ENCODE measurements at places on chromosomes 12 and 14.
A peak's percentile ranks its signal among the peaks of the same experiment; 100 is the strongest.

GRCh38 chr12:31342286-31342685 lies 16.3 kb upstream of the SINHCAF start:
- no peak for DNase-seq

DNA sequence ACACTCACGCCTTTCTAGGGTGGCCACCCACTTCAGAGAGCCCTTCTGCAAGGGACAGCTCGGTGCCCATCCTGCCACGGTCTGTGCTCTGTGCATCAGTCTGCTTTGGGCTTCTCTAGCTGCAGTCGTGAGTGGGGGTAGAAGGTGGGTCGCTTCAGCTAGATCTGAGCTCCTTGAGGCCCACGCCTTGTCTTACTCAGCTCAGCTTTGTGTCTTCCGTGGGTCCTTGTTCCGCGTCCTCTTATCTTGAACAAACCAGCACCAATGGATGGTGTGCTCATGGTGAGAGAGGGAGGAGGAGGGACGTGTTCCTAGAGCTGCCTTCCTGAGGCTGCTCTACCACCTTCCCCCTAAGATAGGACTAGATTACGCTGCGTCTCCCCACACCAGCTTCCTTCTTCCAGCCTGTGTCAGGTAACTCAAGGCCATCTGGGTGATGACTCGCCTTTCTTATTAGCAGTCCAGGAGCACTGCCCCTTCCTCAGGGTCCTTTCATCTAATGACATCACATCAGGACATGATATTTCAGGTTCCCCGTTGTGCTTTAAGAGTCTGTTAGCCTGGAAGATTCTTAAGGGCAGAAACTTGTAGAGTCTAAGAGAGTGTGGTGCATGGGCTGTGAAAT lies 118.8 kb downstream of the TSPAN9 start:
- DNase-seq: no peak

- DNase-seq: no peak
Measured at GRCh38 chr12:67274186-67274585, 5.0 kb downstream of the CAND1 start.

GRCh38 chr12:33614630-33615029 lies 175.0 kb upstream of the SYT10 start:
- no peak for DNase-seq

GRCh38 chr12:75271576-75271975 lies 58.5 kb downstream of the CAPS2 start:
- DNase-seq: no peak

DNA sequence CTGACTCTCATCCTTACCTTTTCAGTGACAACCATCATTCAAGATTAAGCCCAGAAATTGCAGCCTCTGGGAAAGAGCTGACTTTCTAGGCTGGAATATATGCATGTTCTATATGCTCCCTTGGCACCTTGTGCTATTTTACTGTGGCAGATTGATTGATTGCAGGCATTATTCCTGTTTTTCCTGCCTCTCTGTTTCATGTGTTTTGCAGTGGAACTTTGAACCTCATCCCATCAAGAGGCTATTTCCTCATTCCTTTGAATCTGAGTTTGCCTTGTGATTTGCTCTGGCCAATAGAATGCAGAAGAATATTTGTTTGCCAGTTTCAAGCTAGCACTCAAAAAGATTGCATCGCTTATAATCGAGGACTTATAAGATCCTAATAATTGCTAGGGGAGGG lies 174.8 kb upstream of the DCN start:
- DNase-seq: no peak

- DNase-seq: no peak
Measured at GRCh38 chr12:62977418-62977817, 42.5 kb upstream of the PPM1H start.

DNA sequence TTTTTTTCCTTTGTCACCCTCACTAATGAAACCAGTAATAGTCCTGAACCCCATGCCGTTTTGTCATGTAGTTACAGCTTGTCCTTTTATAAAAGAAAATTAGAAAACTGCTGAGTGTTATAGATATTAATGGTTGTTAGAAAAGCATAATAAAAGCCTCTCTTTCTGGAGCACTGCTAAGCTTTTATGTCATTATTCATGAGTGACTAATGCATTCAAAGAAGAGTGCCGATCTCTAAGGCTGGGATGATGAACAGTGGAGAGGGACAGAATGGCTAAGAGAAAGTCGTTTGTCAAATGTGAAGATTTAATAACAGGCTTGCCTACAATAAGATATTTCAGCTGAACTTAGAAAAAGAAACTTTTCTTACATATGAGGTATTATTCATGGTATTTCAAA lies 121.6 kb downstream of the MGAT4C start:
- no peak for DNase-seq

GRCh38 chr12:92675092-92675865 lies 27.5 kb upstream of the PLEKHG7 start:
- no peak for DNase-seq

- no peak for DNase-seq
Measured at GRCh38 chr12:131176926-131177325, 223.2 kb downstream of the ADGRD1 start.

DNA sequence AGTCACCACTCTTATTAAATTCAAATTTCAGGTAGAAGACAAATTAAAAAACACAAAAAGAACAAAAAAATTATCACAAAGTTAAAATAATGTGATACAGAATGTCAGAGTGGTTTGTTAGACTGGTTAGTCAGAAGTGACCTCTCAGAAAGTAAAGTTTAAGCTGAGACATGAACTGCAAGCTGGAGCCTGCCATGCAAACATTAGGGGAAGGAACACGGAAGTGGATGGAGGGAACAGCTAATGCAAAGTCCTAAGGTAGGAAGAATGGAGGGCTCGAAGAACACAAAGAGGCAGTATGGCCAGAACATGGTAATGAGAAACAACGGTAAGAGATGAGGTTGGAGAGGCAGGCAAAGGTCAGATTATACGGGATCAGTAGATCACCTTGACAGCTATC lies 41.7 kb downstream of the WDHD1 start:
- no peak for DNase-seq

DNA sequence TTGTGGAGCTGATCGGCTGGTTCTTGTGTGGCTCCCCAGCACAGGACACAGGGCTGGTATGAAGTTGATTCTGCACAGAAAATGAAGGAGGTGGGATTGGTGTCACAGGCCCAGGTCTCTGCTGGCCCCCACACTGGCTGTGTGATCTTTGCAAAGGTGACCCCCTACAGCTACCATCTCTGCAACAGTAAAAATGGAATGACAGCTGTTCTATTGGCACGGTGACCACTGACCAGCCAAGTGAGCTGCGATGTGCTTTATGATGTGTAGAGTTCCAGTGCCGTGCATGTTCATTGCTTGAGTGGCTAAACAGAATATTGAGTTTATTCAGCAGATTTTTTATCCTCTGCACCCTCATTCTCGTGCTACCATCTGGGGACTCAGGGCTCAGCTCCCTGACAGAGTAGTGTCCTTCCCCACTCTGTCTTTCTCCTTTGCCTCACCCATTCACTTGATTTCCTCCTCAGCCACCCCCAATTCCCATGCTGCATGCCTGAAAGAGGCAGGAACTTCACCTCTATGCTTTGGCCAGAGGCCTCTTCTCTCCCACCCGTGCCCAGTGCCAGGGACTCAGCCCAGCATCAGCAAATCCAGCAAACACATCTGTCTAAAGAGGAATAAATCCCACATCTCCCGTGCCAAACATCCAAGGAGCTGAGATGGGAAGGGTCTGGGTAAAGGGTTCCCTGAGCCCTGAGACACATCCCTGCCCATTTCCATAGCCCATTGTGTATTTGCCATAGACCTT lies 21.2 kb downstream of the C14orf132 start:
- no peak for DNase-seq

DNA sequence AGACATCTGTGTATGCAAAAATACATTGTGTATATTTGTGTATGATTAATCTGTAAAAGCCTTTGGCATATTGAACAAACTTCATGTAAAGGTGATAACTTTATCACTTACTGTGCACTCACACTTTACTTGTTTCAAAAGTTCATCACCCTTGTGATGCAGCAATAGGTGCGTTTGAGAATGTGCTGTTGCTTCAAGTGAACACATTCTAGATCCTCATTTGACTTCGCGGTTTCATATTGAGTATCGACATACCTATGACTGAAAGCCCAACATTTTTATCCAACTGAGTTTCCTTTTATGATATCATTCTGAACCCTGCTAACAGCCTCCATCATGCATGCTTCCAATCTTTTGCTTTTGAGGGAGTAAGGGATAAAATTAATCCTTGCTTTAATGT lies 1086.9 kb downstream of the TMEM121 start:
- no peak for DNase-seq

GRCh38 chr14:85572845-85573244 lies 42.9 kb downstream of the FLRT2 start:
- DNase-seq: no peak

DNA sequence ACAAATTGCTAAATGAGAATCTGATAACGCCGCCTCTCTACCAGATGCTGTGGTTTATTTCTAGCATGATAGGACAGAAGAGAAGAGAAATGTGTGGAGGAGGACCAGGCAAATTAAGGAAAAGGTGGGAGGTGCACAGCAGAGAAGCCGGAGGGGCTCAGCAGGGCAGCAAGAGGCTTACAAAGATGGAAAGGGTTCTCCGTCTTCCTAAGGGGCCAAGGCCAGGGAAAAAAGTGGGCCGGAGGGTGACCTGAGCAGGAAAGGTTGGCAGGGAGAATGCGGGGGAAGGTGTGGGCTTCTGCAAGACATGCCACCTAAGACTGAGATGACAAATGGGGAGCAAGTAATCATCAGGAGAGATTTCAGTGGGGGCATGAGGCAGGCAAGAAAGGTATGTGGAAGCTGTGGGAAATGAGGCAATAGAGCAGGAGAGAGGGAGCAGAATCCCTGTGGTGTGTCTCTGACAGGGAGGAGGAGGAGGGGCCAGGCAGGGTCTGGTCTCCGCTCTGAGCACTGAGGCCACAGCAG lies 18.7 kb downstream of the MANSC1 start:
- no peak for DNase-seq

DNA sequence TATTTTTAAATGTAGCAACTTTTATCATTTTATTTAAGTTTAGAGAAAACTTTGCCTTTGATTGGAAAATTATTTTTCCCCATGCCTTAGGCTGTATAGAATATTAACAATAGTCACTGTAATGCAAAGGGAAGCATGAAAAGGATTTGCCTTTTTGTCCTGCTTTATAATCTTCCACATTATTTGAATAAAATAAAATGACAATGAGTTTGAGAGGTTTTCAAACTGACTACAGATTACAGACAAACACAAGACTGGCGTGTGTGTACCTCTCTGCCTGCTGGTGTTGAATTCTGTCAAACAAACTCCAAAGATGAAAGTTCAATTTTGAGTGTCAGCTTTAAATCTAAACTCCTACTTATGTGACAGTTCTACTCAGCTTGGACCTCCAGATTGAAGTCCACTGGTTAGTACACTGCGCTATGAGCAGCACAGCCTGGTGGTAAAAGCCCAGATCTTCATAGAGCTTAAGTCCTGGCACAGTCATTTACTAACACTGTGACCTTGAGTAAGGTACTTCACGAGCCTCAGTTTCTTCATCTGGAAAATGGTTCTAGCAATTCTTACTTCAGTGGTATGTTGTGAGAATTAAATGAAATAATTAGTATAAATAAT lies 98.3 kb upstream of the CPNE8 start:
- no peak for DNase-seq

DNA sequence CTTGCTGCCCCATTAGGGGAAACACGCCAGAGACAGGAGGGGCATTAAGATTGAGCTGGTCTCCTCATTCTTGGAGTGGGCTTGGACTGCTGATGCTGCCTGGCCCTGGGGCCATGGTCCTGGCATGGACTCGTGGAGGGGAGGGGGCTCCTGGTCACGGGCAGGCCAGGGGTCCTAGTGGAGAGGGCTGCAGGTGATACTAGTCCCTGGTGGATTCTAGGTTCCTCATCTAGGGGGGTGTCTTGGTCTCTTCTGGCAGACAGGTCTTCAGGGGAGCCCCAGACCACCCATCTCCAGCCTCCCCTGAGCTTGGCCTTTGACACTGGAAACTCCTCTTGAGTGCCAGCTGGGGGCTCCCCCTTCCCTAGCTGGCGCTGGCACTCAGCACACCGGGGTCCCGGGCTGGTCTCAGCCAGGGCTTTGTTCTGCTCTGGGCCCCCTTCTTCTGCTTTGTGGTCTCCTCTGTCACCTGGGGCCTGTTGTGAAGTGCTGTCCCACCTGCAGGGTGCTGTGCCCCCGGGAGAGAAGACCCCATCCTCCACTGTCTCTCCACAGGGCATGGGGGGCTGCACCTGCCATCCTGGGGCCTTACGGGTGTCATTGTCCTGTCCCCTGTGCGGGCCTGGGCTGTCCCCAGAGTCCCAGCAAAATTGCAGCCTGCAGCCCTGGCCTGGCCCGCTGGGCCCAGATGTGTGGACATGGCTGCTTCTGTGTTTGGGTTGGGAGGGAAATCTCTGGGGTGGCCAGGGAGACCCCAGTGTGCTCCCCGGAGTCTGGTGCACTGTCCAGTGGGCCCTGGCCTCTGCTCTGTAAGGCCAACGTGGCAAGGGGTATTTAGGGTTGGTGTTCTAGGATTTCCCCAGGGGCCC lies 2.3 kb downstream of the KIF26A start:
- DNase-seq: no peak

- DNase-seq: no peak
Measured at GRCh38 chr12:47604221-47604873, 101.5 kb downstream of the RPAP3 start.

GRCh38 chr14:53109105-53110041 lies 43.8 kb downstream of the DDHD1 start:
- peak; percentile 62 for DNase-seq

- DNase-seq: peak; percentile 17
Measured at GRCh38 chr12:57694459-57695019, 607 bp downstream of the OS9 start.

- peak; percentile 10 for DNase-seq
Measured at GRCh38 chr12:21169878-21170472, 39.0 kb downstream of the SLCO1B1 start.

DNA sequence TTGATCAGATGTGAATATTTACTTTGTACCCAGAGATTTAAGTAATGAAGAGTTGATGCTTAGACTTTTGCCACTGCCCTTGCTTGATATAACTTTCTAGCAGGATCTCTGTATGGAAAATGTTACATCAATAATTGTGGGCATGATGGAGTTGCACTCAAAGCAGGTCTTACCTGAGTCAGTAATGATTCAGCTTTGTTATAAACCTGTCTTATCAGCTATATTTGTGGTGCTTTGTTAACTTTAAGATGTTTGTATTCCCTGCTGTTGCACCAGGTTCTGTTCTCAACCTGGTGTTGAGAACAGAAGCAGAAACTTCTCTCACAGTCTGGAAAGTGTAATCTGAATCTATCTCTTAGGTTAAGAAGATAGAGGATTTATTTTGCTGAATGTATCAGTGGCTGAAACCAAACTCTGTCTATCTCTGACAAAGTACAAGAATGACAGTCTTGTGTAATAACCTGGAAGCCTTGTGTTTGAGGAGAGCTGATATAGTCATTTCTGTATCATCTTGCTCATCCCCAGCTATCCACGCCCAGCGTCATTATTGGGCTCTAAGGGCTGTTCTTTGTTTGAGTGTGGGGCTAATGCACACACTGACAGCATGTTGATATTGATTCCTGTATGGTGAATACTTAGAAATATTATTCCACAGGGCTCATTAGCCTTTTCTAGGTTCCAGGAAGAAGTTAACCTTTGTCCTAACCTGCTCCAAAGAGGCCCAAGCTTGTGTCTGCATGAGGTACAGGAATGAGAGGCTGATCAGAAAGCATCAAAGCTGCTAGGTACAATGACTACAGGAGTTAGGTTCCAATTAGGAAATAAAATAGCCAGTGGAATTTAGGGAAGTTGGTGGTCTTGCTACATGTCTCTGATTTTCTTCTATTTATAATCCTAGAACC lies 3.6 kb downstream of the AKAP6 start:
- DNase-seq: no peak

All from activated naive CD8-positive, alpha-beta T cell treated with anti-CD3 and anti-CD28 coated beads for 36 hours (primary cell).